Panc1 (cell line): ENCODE measurements at places on chromosomes 16 and 17. TPM values are rescaled to one million over a fixed set of nuclear protein-coding genes. Genes with fewer than 3 reads are reported as not detected.

SLC9A5 gene
- 1.7 TPM for total RNA-seq

SGSH gene
- total RNA-seq: 70.2 TPM

CMTM1 gene
- total RNA-seq: 7.1 TPM

CDH13 gene
- total RNA-seq: not detected

TEX19 gene
- total RNA-seq: 0.21 TPM

GRIN2A gene
- 12.3 TPM for total RNA-seq

AP1G1 gene
- 63.8 TPM for total RNA-seq

ATP2C2 gene
- total RNA-seq: 0.67 TPM

CDH8 gene
- 0.21 TPM for total RNA-seq

HP gene
- total RNA-seq: 7.0 TPM

ICAM2 gene
- 0.33 TPM for total RNA-seq

PPM1E gene
- 2.9 TPM for total RNA-seq

KRT32 gene
- 0.72 TPM for total RNA-seq

SNX11 gene
- total RNA-seq: 28.1 TPM

CHST6 gene
- total RNA-seq: 0.05 TPM

ADGRG3 gene
- not detected for total RNA-seq

EFTUD2 gene
- total RNA-seq: 98.0 TPM

KRTAP4-9 gene
- total RNA-seq: not detected

SEPTIN12 gene
- not detected for total RNA-seq

MYH13 gene
- not detected for total RNA-seq

PRSS8 gene
- total RNA-seq: 0.15 TPM

PDILT gene
- not detected for total RNA-seq

KRTAP4-4 gene
- not detected for total RNA-seq

CCL3 gene
- total RNA-seq: 1.1 TPM

PDE6G gene
- 0.85 TPM for total RNA-seq

ALOX12B gene
- total RNA-seq: not detected

C16orf92 gene
- not detected for total RNA-seq

HSPB9 gene
- total RNA-seq: not detected

HAP1 gene
- 11.6 TPM for total RNA-seq

TNFRSF13B gene
- not detected for total RNA-seq

ALOX15B gene
- not detected for total RNA-seq

KIF18B gene
- total RNA-seq: 31.3 TPM

CA7 gene
- total RNA-seq: not detected

PPP1R1B gene
- 45.7 TPM for total RNA-seq

RETREG3 gene
- total RNA-seq: 42.3 TPM

CASKIN1 gene
- 4.5 TPM for total RNA-seq

TOM1L1 gene
- total RNA-seq: 53.9 TPM

HSD17B1 gene
- total RNA-seq: 5.4 TPM

ZFHX3 gene
- 7.1 TPM for total RNA-seq

C16orf46 gene
- total RNA-seq: 1.2 TPM

MARVELD3 gene
- 0.08 TPM for total RNA-seq

SCGB1C2 gene
- not detected for total RNA-seq

KRTAP4-5 gene
- not detected for total RNA-seq

SKAP1 gene
- total RNA-seq: 0.90 TPM

SHMT1 gene
- 21.7 TPM for total RNA-seq

PRCD gene
- 0.54 TPM for total RNA-seq

NECAB2 gene
- total RNA-seq: 0.33 TPM

FOXK2 gene
- 143 TPM for total RNA-seq

NEUROD2 gene
- total RNA-seq: not detected

BMERB1 gene
- total RNA-seq: 80.0 TPM
